ENCODE measurements at places on chromosomes 11 and 22.
A peak's percentile ranks its signal among the peaks of the same experiment; 100 is the strongest.

DNA sequence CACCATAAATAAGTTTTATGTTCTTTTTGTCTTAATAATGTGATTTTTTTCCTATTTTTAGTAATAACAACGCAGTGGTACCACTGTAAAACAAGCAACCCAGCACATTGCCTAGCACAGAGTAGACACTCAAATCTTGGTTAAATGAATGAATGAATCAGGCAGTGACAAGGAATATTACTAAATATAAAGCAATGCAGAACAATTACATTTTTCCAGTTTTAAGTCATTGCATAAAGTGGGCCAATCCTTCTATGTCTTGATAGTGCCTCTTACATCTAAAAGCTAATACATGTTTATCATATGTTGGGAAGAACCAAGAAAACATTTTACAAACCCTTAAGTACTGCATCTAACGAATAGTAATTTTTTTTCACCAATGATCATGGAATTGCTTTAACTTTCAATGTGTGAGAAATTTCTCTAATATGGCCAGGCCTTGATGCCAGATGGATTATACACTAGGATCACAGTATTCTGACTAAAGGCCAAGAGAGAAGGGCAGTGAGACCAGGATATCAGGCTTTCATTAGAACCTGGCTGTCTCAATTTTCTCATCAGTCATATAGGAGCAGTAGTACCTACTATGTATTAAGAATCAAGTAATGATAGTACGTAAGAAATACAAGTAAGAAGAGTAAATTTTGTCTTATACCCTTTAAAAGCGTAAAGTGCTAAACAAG lies 88.5 kb downstream of the TRIM44 start:
- no peak for DNase-seq

GRCh38 chr11:22275600-22275999 lies 62.6 kb upstream of the SLC17A6 start:
- no peak for DNase-seq

GRCh38 chr11:119858288-119858687 lies 129.3 kb upstream of the NECTIN1 start:
- peak; percentile 34 for DNase-seq

DNA sequence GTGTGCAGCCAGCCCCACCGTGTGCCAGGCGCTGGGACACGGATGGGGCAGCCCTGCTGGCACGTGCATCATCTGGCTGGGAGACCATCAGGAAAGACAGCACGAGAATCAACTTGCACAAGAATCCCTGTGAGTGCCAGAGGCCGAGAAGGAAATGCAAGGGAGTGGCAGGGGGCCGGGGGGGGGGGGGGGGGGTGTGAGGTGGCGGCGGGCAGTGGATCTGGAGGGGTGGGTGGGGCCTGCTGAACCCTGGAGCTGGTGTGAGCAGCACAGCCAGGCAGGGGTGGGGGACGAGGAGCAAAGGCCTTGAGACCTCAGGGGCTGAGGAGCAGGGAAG lies 14.0 kb upstream of the FLRT1 start:
- no peak for DNase-seq

DNA sequence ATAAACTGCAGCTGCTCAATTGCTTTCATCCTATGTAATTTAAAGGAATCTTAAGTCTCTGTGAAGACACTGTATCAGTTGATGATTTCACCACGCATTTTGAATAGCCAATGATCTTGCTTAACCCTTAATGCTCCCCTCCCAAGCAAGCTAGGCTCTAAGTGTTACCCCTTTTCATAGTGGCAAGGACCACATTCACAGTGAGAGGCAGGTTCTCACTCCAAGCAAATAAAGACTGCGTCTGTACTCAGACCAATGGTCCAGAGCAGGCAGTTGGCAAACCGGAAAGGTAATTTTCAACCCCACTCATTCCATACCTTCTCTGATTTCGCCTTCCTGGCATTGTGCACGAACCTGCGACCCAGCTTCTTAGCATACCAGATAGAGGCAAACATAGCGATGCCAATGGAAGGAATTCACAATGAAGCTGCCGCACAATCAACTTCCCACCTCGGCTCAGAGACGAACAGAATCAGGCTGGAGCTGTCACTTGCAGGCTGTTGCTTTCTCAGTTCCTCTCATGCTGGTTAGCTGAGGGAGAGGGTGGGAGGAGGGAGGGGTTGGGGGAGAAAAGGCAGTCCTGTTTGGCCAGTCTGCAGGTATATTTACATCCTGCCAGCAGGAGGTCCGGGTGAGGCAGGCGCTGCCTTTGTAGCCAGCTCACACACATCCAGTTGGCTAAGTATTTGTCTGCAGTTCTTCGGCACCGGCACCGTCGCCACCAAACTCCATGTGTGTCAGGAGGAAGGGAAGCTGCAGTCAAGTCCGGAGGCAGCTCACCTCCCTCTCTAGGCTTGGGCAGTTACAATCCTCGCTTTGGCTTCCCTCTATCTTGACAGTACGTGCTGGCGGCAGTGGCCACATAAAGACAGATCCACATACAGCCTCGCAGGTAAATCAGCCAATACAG lies 1151.2 kb upstream of the CCDC90B start:
- no peak for DNase-seq

DNA sequence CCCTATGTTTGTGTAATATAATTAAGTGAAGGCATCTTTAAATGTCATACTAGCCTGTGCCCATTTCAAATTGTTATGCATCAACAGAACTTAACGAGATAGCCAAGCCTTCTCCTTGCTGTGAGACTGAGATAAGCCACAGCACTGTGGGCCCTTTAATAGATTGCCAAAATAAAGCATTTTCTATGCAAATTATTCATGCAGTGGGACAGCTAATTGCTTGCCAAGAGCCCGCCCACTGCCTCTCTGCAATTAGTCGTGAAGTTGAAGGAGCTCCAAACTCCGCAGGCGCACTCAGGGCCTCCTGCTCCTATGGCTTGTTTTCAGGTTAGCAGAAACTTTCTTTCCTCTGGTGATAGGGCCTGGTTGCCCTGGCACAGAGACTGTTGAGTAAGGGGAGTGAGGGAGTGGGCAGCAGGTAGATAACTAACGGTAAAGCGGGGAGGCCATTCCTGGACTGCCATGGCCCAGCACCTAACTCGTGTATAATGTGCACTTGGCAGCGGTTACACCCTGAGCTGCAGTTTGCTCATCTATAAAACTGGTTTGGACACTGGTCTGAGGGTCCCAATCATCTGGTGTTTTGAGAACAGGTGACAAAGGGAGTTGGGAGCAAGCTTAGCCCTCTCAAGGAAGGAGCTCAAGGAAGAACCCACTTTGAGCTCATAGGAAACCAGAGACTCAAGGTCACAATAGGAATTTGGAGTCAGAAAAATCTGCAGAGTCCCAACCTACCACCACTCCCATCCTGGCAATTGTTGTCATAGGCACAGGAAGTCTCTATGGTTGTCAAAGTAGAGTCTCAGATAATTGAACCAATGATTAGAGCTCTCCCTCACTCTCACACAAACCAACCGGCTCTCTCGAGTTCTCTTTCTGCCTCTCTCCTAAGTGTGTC lies 33.9 kb upstream of the RIC3 start:
- no peak for DNase-seq

DNA sequence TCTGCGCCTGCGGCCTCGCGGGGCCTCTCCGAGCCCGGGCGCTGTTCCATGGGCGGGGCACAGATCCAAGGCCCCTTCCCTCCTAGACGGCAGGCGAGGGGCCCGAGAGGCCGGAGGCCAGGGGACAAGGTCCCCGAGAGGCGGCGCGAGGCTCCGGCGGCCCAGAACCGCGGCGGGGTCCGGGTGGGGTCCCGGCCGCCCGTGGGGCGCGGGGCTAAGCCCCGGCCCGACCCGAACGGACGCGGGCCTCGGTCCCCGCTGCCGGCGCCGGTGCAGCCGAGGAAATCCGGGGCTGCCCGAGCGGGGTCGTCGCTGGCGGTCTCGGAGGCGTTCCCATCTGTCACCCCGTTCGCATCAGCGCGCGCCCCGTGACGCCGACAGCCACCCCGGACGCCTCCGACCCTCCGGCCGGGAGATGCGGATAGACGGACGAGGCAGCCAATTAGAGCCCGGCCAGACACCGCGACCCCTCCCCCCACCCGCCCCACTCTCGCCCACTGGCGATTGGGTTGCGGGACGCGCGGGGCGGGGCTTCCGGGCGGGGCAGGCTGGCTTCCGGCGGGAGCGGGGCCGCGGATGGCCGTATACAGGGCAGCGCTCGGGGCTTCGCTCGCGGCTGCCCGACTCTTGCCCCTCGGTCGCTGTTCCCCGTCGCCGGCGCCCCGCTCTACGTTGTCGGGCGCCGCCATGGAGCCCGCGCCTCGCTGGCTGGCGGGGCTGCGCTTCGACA lies at the start of gene SELENOO:
Gene SELENOO (plus strand): TSS at position 551 of the 730 bp plus-strand sequence. CDS start 26 bp downstream, at position 577.
- DNase-seq: peak; percentile 55

GRCh38 chr22:36864454-36865215 lies 3.8 kb downstream of the NCF4 start:
- no peak for DNase-seq

GRCh38 chr11:8034106-8034585 lies 46.9 kb upstream of the TUB start:
- no peak for DNase-seq

- no peak for DNase-seq
These were observed 87.8 kb downstream of the FBXO7 start for GRCh38 chr22:32562401-32562800.

- no peak for DNase-seq
These were observed 7.4 kb upstream of the PELI3 start for GRCh38 chr11:66459138-66459778.

Data from skin of body (tissue), 3 donors.